ENCODE measurements at places on chromosomes 3 and 15.
A peak's percentile ranks its signal among the peaks of the same experiment; 100 is the strongest.

DNA sequence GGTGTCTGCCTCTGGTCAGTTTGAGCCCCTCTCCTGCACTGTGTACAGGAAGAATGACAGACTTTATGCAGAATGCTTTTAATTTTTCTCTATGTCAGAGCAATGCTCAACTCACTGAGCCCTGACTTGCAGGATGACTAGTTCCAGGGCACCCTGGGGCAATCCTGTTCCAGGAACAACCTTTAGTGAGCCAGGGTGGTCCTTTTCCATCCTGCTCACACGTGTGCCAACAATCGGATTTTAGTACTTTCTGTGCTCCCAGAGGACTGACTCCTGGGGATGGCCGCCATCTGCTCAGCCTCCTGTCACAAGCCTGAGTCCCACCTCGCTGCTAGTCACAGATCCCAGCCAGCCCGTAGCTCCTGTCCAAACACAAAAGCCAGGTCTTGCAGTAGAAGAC, 48.2 kb upstream of the ALDH1A3 start:
- no peak for DNase-seq

DNA sequence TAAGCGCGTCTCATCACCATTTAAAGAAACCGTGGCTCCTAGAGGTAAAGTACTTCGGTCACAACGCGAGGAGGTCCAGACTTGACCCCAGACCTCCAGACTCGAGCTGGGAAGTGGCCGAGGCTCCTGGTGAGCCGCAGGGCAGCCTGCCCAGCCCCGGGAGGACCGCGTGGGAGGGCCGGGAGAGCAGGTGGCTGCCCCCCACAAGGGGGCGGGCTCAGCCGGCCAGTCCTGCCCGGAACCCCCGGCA, at the start of gene SLC27A2:
Gene SLC27A2 (plus strand): TSS at position 228 of the 250 bp plus-strand sequence. CDS start 232 bp downstream, outside the sequence.
- peak; percentile 16 for DNase-seq

DNA sequence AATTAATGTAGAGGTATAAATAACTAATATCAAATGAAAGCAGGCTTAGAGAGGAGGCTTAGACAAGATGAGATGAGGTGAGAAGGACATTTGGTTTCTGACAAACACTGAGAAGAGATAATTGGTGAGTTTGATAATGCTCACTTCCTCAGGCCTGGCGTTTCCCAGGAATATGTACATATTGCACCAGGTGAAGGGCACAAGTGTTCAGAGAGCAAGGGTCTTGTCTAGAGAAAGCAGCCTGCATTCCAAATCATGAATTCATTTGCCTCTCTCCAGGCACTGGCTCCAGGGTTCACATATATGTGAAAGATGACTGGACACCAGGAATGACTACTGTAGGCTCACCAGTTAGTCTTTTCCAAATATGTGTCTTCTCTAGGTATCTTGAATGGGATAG, 48.0 kb upstream of the LPP start:
- DNase-seq, result no peak

DNA sequence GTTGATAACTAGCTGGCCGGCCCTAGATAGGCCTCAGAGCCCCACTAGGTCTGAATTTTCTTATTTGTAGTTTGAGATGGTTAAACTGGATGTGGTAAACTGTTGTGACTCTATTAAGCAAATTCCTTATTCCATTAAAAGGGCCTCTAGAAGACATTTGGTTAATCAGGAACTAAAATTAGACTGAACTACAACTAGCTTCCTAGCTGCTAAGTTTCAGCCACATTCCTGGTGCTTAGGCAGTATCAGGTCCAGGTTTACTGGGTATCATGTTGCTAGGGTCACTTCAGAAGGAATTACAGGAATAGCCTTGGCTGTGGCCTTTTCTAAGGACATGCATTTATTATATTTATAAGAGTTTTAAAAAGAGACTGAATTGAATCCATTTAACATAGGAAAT, 136.3 kb downstream of the PLD1 start:
- DNase-seq, result no peak

- DNase-seq, result no peak
Observed at GRCh38 chr3:185995352-185995751, 57.5 kb upstream of the TRA2B start.

DNA sequence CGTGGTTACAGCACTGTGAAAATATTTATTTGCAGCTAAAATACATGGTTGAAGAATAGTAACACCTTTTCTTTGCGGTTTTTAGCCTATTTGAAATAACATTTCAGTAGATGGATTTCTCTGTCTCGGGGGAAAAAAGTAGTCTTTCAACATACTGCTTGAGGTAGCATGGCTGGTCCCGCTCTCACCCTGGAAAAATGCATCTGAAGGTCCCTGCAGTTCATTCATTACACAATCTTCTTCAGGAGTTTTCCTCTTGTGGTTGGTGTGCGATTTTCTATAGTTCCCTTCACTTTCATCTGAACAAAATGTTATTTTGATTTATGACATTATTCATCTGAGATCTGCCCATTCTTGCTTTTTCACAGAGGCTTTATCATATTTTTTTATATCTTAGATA, 75.9 kb downstream of the STRIT1 start:
- no peak for DNase-seq

DNA sequence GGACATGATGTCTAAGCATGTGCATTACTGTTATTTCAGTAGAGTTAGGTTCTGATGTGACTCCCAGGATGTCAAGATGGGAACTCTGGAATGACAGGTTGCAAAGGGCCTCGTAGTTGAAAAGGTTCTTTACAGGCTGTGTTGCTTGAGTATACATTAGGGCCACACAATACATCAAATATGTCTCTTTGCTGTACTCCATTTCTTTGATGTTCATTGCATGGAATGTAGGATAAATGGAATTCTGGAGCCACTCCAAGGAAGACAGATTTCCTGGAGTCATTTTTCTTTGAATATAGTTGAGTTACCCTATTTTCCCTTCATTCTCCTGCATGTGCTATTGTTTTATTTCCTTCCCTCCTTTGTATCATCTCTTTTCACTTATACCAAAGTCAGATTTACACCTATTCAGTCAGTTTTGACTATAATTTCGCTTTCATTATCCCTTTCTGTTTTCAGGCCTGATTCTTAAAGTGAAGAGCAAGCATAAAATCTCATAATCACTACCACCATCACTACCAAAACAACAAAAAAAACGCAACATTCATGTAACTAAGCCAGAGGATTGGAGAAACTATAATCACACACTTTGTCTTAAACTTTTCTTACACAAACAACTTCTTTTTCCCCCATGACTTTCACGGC, 61.2 kb upstream of the PTX3 start:
- no peak for DNase-seq

DNA sequence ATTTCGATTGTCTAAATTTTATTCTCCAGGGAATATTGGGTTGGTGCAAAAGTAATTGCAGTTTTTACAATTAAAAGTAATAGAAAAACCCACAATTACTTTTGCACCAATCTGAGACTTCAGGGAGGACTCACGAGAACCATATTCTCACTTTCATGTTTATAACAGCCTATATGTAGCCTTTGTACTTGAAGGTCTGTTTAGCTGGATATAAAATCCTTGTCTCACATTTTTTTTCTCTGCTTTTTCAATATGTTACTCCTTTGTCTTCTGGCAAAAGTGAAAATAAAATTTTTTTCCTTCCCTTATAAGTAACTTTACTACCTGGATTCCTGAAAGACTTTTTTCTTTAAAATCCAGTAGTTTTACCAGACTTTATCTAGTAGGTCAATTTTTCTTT, 9.2 kb downstream of the SIDT1 start:
- DNase-seq, result no peak

DNA sequence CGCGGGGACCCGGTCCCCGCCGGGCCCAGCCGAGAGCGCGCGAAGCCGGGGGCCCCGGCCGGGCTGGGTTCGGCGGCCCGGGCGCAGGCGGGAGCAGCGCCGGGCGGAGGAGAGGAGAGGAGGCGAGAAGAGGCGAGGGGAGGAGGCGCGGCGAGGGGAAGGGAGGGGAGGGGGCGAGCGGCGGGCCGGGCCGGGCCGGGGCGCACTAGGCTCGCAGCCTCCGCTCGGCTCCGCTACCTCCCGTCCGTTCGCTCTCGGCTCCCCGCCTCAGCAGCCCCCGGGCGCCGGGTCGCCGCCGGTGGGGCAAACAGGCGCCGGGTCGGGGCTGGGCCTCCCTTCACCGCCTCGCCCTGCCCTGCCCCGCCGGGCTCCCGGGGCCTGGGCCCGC, 351 bp downstream of the INSYN1 start:
- DNase-seq, result no peak

DNA sequence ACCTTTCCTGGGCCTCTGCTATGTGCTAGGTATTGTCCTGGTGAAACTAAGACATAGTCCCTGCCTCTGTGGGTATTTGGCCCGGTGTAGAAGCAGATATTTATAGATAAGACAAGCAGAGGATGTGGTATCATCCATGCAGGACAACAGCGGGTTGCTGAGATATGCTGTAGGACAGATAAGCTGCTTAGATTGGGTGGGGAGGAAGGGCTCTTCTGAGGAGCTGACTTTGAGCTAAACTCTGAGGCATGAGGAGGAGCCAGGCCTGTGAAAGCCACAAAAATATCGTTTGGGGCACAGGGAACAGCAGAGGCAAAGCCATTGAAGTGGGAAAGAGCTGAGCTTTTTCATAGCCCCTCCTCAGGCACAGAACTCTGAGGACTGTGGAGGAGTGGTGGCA, 492.5 kb upstream of the CFAP20DC start:
- DNase-seq, result no peak

DNA sequence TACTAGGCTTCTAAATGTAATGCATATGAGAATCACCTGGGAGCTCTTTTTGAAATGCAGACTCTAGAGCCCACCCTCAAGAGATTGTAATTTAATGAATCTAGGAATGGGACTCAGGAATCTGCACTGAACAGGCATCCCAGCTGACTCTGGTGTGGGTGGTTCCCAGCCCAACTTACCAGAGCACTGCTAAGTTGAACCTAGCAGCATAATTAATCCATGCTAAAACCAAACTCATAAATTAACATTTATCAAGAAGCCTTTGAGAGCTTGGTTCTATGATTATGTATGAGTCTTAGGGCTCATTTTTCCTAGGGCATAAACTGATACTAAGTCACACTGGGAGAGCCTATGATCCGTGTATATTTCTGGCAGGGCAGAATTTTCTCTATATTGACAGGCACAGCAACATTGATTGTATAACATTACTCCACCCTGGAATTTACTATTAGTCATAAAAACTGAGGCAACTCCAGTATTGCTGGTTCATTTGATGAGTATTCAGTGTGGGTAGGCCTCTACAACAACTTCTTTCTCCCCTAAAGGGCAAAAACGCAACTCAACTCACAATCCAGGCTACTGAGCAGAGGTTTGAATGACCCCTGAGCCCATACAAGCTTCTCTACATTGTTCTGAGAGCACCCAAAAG, 10.7 kb upstream of the CSTA start:
- DNase-seq, result no peak

DNA sequence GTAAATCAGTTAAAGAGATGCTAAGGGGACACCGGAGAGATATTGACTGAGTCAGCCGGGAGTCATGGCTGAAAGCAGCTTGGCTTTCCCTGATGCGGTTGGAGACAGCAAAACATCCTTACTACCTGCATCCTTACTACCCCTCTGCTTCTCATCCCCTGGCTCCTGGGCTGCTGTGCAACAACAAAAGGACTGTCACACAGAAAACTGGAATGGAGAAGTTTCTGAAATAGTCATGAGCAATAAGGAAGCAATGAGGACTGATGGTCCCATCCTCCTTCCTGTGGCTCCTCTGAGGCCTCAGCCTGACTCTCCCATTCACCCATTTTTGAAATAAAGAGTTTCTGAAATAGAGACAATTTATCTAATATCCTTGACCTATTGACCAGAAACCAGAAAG, 1.1 kb downstream of the HCLS1 start:
- no peak for DNase-seq

DNA sequence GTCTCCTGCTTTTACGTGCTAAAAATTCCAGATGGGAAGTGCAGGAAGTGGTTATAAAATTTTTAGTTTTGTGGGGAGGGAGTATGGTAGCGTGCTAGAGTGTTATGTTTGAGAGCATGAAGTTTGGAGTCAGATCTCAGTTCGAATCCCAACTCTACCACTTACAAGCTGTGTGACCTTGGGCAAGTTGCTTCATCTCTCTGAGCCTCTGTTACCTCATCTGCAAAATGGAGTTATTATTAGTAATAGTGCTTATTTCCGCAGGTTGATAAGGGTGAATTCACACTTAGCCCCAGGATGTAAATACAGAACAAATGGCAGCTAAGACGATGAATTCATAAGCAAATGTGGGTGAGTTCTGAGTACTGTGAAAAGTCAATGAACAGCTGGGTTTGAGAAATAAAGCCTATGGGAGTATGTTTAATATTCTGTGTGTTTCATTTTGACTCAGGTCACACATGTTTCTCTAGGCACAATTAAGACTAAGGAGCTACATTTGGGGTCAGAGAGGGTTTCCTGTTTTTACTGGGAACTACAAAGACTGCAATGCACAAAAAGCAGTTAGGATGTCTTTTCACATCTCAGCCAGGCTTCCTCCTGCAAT, 73.1 kb upstream of the FEZF2 start:
- DNase-seq, result no peak

- no peak for DNase-seq
Observed at GRCh38 chr3:119630128-119630879, 30.1 kb downstream of the POPDC2 start.

- peak; percentile 31 for DNase-seq
Observed at GRCh38 chr15:68930268-68931022, at the start of gene SPESP1. SPESP1 (plus strand) TSS chr15:68930525; CDS start chr15:68930654, 129 bp downstream.

DNA sequence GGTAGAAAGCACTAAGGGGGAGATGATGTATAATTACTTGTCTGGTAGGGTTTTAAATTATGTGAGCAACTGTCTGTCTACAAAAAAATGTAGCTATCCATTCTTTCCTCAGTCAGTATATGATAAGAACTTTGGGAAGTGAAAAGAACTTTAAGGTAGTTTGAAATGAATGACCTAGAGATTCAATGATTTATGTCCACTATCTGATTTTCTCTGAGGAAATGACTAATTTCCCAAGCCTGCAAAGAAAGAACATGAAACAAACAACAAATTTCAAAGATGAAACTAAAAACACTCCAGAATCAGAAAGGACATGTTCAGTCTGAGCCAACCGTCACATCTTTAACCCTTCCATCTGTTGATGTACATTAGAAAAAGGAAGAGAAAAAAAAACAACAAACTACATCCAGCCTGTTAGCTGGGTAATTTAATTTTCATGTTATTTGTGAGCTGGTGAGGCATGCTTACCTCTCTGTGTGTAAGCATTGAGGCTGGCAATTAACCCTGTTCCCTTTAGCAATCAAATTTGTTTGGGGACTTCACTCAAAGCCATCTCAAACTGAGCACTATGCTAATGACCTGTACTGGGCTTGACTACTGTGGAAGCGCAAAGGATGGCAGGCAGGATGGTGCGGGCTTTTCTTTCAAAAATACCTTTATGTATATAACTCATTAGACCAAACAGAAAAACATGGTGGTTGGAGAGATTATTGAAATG, 220.1 kb downstream of the TUSC7 start:
- no peak for DNase-seq

- DNase-seq, result no peak
Observed at GRCh38 chr3:72568083-72568482, 280.2 kb downstream of the SHQ1 start.

DNA sequence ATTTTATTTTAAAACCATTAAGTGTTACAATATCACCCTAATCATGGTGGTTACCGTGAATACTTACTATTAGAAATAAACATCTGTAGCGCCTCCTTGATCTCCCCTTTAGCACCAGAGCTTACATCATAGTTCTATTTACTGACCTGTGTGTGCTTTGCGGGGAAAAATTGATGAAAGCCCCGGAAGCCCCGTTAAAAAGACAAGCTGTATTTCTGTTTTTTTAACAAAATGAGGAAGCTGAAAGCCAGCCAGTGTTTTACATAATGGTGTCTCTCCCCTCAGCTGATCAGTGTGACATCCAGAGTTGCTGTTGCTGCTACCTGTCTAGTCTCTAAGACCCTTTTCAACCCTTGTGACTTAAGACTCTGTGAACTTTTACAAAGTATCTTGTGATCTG, 100.8 kb downstream of the OPA1 start:
- DNase-seq, result no peak

GRCh38 chr3:59709702-59710553, 660.1 kb upstream of the CFAP20DC start:
- DNase-seq, result no peak
